ENCODE measurements at places on chromosomes 6 and 20.
A peak's percentile ranks its signal among the peaks of the same experiment; 100 is the strongest.

GRCh38 chr6:114288701-114289495, 53.9 kb downstream of the HS3ST5 start:
- DNase-seq, result peak; percentile 34

- no peak for DNase-seq
These were observed 97.9 kb downstream of the L3MBTL3 start for GRCh38 chr6:130116273-130116672.

DNA sequence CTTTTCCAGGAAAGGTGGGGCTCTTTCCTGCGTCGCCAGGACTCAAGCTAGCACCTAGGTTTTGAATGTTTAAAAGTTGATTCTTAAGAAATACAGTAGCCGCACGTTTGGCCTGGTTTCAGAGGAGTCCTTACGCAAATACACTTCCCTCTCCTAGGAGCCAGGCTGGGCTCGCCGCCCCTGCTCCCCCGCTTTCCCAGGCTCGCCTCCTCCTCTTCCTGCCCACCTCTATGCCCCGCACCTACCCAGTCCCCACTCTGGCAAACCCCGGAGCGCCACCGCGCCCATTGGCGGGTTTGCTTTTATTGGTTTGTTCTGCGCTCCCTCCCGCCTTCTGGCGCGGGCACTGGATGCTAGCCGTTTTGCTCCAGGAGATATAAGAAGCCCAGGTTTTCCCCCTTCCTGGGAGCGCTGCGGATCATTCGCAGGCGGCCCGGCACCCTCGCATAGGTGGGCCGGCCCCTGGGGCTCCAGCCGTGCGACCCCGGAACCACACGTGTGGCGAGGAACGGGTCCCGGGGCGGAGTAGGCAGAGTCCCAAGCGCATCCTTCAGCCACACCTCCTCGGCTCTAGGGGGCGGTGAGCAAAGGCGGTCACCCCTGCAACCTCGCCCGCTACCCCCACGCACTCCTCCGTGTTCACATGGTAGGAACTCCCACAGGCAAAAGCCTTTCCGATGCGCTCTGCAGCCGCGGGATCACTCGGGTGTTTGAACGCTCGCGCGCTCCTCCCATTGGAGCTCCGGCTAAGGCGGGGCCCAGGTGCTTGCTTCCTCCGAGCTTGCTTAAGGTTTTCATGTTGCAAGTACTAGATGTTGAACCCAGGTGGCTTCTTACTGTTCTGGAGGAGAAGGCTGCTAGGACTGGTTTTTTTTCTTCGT, 119.0 kb downstream of the RTN4IP1 start:
- no peak for DNase-seq

GRCh38 chr6:136012198-136012887, 160.8 kb downstream of the PDE7B start:
- DNase-seq, result no peak

- DNase-seq, result no peak
These were observed 162.7 kb downstream of the CDK19 start for GRCh38 chr6:110652520-110652919.

GRCh38 chr6:1885576-1886011, 275.9 kb downstream of the FOXC1 start:
- no peak for DNase-seq

- peak; percentile 22 for DNase-seq
These were observed 172.8 kb downstream of the KLHL32 start for GRCh38 chr6:97097068-97098047.

- DNase-seq, result no peak
These were observed 28.0 kb upstream of the MCM9 start for GRCh38 chr6:118963003-118963402.

- no peak for DNase-seq
These were observed 10.1 kb downstream of the SLC35F1 start for GRCh38 chr6:117917176-117917575.

- DNase-seq, result no peak
These were observed 92.5 kb upstream of the ADGRF1 start for GRCh38 chr6:47134476-47135189.

DNA sequence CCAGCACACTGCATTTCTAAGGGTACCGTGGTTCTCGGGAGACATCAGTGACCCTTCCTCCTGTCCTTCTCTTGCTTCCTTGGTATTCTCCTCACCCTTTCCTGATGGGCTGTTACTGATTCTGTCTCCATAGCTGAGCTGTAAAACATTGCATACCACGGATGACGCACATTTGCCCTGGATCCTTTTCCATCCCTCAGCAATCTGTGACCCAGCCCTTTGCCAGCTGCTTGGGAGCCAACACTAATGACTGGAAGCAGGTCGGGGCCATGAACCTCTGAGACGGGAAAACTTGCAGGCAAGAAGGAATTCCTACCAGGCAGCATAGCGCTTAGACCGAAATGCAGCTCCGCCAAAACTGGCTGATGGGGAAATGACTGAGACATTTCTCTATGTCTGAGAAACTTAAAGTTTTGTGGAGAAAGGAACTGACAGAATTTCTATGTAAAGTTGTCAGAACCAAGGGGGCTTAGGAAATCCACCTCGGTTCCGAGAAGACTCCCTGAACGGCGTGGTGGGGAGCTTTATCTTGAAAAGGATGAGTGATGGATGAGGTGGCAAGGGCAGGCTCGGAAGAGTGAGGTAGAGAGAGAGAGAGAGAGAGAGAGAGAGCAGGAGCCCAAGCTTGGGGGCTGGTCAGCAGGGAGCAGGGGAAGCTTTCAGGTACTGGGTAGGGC, 19.2 kb downstream of the TUBB2B start:
- DNase-seq, result no peak

DNA sequence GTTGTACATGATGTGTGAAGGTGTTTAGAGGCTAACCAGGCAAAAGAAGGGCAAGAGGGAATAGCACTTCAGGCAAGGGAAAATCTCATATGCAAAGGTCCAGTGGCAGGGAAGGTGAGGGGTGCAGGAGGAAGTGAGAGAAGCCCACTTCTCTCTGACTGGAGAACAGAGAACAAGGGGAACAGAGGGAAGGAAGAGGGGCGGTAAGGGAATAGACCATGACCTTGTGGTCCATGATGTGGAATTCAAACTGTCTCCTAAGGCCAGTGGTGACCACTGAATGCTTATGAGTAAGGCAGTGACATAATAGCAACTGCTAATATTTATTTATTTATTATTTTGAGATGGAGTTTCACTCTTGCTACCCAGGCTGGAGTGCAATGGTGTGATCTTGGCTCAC, 20.6 kb upstream of the SLC9A8 start:
- no peak for DNase-seq

DNA sequence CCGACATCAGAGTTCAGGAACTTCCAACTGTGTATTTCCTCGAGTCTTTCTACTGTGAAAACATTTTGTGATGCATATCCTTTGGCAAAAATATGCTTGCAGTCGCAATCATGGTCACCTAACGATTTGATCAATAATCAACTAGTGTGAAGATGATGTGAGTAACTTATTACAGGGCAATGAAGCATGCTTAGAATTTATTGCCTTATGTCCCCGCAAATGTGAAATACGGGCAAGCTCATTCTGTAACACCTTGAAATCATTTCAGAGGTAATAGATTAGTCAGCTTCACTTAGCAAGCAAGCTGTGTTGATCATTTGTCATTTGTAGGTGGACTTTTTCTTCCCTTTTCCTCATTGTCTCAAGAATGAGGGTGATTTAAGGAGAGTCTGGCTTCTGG, 67.9 kb upstream of the DOK5 start:
- no peak for DNase-seq

GRCh38 chr6:89829472-89830169, at the start of gene CASP8AP2:
TSS of gene CASP8AP2 (plus strand) at chr6:89829880.
- peak; percentile 95 for DNase-seq

DNA sequence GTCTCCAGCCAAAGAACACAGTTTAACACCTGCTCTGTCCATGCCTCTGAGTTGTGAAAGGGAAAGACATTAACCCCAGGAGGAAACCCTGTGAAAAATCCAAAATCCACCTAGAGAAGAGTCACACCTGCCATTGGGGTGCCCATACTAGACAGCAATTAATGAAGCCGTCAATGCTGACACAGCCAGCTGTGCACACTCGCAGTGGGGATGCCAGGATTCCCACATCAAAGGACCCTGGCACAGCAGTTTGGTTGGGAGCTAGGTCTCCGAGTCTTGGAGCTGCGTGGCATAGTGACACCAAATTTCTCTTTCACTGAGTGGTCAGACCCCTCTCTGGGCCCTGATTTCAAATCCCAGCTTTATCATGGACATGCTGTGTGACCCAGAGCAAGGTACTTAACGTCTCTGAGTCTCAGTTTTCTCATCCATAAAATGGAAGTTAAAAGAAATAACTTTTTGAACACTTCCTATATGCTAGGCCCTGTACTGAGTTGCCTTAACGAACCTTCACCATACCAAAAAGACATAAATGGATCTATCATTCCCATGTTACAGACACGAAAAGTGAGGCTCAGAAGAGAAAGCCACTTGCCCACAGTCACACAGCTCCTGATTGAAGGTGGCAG, 30.8 kb downstream of the BPIFB1 start:
- DNase-seq, result no peak

DNA sequence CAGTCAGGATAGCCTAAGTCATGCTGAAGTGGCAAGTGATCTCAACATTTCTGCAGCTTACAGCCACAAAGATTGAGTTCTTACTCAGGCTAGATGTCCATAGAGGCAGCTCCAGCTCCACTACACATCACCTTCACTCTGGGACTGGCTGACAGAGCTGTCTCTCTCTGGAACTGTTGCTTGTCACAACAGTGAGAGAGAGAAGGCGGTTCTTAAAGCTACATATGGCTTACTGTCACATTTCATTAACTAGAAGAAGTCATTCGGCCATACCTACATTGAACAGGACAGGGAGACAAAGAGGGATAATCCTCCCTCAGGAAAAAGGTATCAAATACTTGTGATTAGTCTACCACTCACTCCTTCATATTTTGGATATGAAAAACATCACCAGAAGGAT, 914.9 kb upstream of the FLRT3 start:
- no peak for DNase-seq

DNA sequence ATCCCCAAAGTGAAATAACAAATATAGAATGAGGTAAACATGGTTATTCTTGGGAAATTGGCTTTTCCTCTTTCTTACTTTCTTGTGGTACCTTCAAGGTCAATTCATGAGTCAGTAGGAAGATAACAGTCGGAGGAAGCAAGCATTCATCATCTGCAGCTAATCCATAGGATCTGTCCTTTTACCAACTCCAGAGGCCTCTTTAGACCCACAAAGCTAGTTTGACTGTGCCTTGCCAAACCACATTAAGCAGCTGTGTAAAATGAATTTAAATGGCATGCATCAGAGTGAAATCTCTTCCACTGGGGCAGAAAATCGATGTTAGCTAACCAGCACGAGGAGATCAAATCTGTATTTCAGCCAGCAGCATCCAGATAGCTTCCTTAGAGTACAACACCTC, 171.3 kb downstream of the TMEM242 start:
- DNase-seq, result no peak

GRCh38 chr6:160882791-160883279, 108.7 kb upstream of the MAP3K4 start:
- DNase-seq, result no peak

DNA sequence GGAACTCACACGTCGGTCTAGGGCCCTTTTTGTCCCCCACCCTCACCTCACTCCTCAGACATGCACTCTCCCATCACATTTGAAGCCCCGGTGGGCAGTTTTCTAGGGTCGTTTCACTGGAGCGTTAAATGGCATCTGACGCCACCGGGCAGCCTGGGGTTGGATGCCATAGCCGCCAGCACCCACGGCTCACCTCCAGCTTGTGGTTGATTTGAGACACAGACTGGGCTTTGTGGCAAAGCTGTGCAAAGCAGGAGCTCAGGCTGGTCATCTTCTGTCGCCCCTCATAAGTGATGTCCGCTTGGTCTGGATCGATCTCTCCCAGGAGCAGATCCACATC, 530 bp downstream of the GOPC start:
- peak; percentile 54 for DNase-seq

DNA sequence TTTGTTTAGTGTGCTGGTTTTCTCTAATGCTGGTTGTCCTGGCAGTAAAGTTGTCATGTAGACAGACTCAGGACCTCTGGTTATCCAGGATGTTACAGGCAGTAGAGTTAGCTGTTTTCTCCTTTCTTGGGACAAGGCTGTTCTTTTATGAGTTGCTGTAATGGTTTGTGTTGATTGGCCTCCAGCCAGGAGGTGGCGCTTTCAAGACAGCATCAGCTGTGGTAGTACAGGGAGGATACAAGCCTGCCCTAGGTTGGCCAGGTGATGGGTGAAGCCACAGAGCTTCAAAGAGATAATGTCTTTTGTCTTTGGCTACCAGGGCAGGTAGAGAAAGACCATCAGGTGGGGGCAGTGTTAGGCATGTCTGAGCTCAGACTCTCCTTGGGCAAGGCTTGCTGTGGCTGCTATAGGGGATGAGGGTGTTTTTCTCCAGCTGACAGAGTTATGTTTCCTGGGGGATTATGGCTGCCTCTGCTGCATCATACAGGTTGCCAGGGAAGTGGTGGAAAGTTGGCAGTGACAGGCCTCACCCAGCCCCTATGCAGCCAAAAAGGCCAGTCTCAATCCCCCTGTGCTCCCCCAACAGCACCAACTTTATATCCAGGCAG, 127.2 kb upstream of the TAB2 start:
- DNase-seq, result no peak

- no peak for DNase-seq
These were observed 12.3 kb upstream of the UBE2V1 start for GRCh38 chr20:50125279-50125678.

- DNase-seq, result no peak
These were observed 37.4 kb upstream of the GABRR1 start for GRCh38 chr6:89254569-89254968.

DNA sequence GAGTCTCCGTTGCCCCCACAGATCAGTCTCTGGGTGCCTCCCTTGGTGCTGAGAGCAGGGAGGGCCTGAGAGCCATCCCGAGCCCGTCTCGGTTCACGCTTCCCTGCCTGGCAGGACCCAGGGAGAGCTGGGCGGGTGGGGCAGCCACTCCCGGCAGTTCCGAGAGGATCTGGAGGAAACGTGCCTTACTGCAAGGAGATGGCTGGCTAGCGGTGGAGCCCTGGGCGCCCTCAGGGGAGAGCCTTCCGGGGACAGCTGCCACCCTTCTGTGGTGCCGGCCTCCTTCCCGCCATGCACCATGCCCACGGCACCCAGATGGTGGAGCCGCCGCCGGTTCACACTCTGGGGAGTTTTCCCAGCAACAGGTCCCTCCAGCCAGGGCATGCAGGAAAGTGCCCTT, 45.8 kb upstream of the SLCO4A1 start:
- no peak for DNase-seq

- no peak for DNase-seq
These were observed 107.6 kb downstream of the THBS2 start for GRCh38 chr6:169145991-169146501.

Measured in midbrain (tissue), 1 donor.